ENCODE measurements at places on chromosomes 2 and 18.
A peak's percentile ranks its signal among the peaks of the same experiment; 100 is the strongest.

GRCh38 chr2:163324677-163325076 lies 411.1 kb downstream of the FIGN start:
- no peak for DNase-seq

GRCh38 chr2:36572054-36572718 lies 25.8 kb downstream of the FEZ2 start:
- no peak for DNase-seq

DNA sequence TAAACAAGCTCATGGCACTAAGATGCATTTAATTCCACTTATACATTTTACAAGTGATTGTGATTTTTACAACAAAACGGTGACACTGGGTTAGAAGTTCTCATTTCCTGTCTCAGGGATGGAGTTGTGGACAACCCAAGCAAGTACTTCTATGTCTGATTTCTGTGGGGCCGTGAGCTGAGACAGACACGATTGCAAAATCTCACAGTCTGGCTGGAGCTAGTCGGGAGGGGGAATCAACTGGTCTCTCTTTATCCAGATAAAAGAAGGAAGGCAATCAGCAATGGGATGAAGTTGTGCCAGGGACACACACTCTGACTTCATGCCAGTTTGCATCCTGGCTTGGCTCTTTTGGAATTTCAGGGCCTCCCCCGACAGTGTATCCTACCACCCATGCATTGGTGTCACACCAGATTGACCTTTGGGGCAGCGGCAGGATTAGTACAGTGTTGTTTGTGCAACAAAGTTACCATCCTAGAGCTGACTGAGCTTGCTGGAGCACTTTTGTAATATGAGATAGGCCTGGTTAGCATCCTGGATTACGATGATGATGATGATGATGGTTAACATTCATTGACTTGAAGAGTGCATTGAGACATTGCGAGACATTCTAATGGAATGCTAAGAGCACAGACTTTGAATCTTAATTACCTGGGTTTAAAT lies 98.8 kb downstream of the CTAGE1 start:
- DNase-seq = no peak

- peak; percentile 58 for DNase-seq
Measured at GRCh38 chr18:51196811-51197660, 445 bp downstream of the MEX3C start.

DNA sequence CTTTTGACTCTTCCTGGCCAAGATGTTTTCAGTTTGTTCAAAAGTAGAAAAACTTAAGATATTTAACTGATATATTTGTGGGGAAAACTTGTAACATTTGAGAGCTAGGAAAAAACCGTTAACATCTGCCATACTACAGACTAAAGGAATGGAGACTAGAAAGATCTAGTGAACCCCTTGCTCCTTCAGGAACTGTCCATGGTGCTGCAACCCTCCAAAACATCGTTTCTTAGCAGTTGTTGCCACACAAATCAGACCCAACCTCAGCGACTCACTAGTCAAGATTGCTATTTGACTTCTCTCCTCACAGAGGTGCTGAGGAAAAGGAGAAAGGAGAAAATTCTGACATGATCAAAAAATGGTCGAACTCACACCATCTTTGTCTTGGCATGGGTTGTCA lies 393.8 kb upstream of the LYPD1 start:
- DNase-seq = no peak

DNA sequence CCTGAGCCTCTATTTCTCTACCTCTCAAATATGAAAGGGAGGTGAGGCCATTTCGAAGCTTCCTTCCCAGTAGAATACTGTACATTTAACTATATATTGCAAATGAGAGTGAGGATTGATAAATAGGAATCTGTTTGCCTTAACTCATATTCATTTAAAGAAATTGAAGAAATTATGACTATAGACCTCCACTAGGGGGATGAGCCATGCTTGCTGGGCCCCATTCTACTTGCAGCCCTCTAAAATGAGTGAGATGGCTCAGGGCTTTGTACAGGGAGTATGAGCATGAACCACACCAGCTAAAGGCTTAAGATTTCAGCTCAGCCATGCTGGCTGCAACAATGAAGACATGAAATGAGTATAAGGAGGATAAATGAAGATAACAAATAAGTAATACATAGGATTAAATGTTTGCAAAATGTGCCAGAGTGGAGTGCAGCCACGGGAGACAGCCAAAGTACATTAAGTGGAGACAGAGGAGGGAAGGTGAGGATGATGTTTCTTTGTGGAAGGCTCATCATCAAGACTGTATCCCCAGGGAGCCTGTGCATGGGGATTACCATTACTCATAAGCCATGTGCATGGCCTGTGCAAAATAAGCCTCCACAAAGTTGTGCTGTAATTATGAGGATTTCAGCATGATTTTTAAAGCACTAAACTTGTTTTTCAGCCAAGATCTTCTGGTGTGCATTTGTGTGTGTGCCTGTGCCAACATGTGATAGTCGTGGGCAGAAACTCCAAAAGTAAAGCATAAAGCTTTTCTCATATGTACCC lies 300.8 kb downstream of the CNTNAP5 start:
- DNase-seq = peak; percentile 20

DNA sequence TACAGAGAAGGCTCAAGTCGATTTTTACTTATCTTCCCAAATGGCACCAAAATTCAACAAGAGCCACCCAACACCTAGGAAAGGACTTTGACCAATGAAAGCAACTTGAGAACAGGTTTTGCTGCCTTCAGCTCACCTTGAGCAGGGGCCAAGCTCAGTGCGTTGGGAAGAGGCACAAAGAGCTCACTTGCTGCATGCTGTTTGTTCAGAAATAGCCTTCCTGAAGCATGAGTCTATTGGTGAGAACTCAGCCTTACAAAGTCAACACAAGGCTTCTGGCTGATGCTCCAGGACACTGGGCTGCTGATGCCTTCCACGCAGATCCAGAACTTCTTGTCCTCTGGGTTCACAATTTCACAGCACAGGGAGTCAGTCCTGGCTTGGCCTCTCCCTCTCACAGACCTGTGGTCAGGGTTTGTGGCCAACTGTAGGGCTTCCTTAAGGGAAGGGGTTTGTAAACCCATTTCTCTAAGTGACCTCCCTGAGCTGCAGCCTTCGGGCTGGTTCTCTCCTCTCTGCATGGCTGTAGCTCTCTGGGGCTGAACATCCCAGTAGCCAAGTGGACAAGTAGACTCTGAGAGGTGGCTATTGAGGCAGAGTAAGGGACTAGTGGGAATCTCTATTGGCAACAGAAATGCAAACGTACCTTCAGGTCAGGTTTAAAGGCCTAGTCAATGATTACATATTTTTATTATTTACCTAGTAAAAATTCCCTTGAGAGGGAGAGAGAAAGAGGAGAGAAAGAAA lies 124.7 kb upstream of the GATA6 start:
- no peak for DNase-seq

GRCh38 chr2:212538305-212539071 lies at the start of gene ERBB4:
Gene ERBB4 (minus strand): TSS chr2:212538802. CDS start chr2:212538530, 272 bp downstream.
- DNase-seq = peak; percentile 51

DNA sequence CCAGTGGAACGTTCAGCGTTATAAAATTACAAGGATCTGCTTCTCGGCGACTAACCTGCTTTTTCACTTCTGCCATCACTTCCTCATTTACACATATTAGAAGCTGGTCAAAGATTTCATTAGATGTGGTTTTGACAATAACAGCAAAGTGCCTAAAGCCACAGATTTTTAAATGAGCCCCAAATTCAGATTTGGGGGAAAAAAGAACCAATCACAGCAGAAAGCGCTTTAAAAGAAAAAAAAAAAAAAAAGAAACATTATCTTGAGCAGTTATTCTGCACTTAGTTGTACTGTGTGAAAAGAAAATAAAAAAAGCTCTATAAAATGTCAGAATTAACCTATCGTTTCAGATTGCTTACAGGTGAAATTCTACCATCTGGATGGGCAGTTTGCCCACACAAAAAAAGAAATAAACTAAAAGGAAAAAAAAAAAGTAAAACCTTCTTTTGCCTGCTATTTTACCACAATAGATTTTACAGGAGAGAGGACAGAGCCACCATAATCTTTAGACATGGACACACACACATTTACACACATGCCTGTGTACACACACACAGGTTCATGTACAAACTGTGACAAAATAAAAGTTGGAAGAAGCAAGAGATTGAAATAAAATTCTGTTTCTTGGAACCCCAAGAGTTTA lies 167.2 kb downstream of the TCF4 start:
- no peak for DNase-seq

GRCh38 chr2:45930396-45930792 lies 278.9 kb downstream of the PRKCE start:
- no peak for DNase-seq

- no peak for DNase-seq
Measured at GRCh38 chr2:148658807-148659722, 14.5 kb downstream of the EPC2 start.

GRCh38 chr18:78323453-78324197 lies 656.0 kb upstream of the SALL3 start:
- DNase-seq = no peak
